ENCODE measurements at places on chromosomes 3 and 15. TPM values are rescaled to one million over a fixed set of nuclear protein-coding genes. Genes with fewer than 3 reads are reported as not detected.

B3GALNT1 gene
- 17.6 TPM for total RNA-seq

PAK6 gene
- total RNA-seq = 5.7 TPM

GABRR3 gene
- not detected for total RNA-seq

PRR23E gene
- total RNA-seq = not detected

ADGRG7 gene
- not detected for total RNA-seq

C3orf70 gene
- 4.1 TPM for total RNA-seq

KNG1 gene
- total RNA-seq = 0.14 TPM

MINAR1 gene
- 0.26 TPM for total RNA-seq

PRR20G gene
- total RNA-seq = not detected

- no peak for DNase-seq
- H3K4me3 ChIP-seq = no peak overlapping the region
- no peaks in the 10 kb centered on the region for H3K36me3 ChIP-seq
- no peaks in the 10 kb centered on the region for H3K4me1 ChIP-seq
Measured at GRCh38 chr3:161598639-161599038, 102.0 kb downstream of the OTOL1 start.

DNA sequence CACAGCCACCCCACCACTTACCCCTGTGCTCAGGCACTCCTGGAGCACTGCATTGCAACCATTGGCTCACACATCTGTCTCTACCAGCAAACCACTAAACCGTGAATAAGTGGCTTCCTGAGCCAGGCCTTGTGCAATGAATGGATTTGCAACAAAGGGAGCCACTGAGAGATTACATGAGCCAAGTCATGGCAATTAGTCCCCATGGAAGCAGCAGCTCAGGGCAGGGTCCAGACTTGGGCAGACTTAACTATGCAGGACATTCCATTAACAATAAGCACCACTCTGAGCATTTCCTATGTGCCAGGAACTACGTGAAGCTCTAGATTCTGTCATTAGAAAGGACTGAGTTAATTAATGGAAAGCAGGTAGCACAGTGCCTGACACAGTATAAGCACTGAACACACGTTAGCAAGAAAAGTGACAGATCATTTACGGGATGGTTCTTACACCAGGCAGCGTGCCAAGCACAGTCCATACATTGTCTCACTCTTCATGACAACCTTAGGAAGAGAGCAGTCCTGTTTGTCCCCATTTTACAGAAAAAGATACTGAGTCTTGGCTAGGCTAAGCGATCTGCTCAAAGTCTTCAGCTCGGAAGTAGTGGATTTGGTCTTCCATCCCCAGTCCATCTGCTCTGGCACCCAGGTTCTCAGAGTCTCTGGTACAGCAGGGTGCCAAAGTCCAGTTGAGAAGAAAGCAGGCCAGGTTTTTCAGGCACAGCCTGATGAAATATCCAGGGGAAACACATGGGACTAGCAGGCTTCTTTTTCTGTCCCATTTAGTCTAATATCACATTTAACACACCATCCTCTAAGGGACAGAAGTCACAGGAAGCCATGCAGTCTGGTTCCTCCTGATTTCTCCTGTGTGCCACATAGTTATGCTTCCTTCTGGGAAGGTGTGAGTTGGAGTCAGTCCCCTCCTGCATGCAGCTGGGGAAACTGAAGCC lies 44.1 kb downstream of the LIPC start:
- H3K27ac ChIP-seq = no peak overlapping the region
- no peaks in the 10 kb centered on the region for H3K36me3 ChIP-seq
- peaks cover 36% of the 10 kb centered on the region for H3K4me1 ChIP-seq
- H3K4me3 ChIP-seq = no peak overlapping the region
- DNase-seq = peak; percentile 36

- H3K36me3 ChIP-seq = no peaks in the 10 kb centered on the region
- no peaks in the 10 kb centered on the region for H3K27me3 ChIP-seq
- no peak overlapping the region for H3K27ac ChIP-seq
- H3K4me3 ChIP-seq = no peak overlapping the region
Measured at GRCh38 chr3:16136055-16136454, 38.4 kb upstream of the GALNT15 start.

GRCh38 chr3:159757341-159758060 lies 231.1 kb upstream of the IL12A start:
- H3K36me3 ChIP-seq = no peaks in the 10 kb centered on the region
- no peak for DNase-seq
- H3K27ac ChIP-seq = no peak overlapping the region

DNA sequence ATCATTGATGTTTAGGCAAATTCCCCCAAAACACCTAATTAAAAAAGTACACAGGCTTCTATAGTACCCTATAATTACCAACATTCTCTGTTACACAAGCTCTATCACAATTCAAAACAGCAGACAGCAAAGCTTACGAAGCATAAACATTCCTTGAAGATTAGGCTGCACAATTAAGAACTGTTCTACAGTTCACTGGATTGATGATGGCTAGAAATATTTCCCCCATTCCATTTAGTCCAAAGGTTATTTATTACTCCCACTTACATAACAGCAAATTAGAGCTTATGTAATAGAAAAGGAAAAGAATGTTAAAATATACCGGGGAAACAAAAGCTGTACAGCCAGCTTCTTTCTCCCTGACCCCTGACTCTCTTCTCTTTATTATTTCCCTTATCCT lies 49.3 kb downstream of the UACA start:
- no peaks in the 10 kb centered on the region for H3K36me3 ChIP-seq
- no peak overlapping the region for H3K4me3 ChIP-seq
- peaks cover 4% of the 10 kb centered on the region for H3K27me3 ChIP-seq
- H3K27ac ChIP-seq = peak overlapping the region; percentile 37
- DNase-seq = no peak

GRCh38 chr15:40930430-40931299 lies 1.5 kb downstream of the DLL4 start:
- H3K27ac ChIP-seq = no peak overlapping the region
- peaks cover 52% of the 10 kb centered on the region for H3K27me3 ChIP-seq
- H3K4me3 ChIP-seq = peak overlapping the region; percentile 63
- peaks cover 63% of the 10 kb centered on the region for H3K4me1 ChIP-seq

GRCh38 chr15:54810031-54810430 lies 386.7 kb downstream of the RSL24D1 start:
- H3K4me1 ChIP-seq = no peaks in the 10 kb centered on the region
- no peak overlapping the region for H3K27ac ChIP-seq
- no peaks in the 10 kb centered on the region for H3K36me3 ChIP-seq
- DNase-seq = no peak
- no peak overlapping the region for H3K4me3 ChIP-seq
- no peaks in the 10 kb centered on the region for H3K27me3 ChIP-seq

DNA sequence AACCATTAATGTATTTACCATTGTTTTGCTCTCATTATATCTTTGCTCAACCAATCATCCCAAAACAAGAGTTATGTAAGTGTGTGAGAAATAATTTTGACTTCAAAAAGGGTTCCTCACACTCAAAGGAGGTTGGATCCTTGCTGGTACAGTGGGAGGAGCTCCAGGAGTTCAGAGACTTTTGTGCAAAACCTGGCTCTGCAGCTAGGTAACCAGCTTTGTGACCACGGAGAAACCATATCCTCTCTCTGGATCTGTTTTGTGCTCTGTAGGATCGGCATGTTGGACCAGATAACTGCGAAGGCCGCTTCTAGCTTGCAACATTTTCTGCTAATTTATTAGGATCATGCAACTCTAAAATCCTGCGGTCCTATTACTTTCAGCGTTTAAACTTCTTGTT lies 128.6 kb upstream of the LIPC start:
- DNase-seq = no peak
- no peaks in the 10 kb centered on the region for H3K36me3 ChIP-seq
- H3K27ac ChIP-seq = no peak overlapping the region

DNA sequence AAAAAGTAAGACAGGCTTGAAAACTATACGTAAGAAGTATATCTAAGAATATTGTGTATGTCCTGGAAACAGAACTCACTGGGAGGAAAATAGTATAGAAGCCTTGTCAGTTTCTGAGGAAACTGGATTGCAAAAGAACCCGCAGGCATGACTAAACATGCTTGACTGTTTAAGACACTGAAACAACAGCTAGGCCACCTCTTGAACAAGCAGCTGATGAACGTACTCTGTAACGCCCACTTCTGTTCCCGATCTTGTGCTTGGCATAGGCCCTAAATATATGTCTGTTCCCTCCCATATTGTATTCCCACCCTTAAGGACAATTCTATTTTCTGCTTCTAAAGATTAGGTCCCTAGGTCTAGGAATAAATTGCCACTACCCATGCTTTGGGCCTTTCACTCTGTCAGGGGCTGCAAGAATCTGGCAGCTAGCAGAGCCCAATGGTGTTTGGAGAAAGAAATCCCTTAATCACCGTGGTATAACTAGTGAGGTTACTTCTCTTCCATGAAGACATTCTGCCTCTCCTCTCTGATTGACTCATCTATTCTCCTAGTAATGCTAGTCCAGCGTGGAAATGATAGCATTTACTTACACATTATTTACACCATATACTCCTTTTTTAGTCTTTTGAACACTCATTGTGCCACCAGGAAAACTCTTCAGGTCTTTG lies 46.2 kb downstream of the CD200 start:
- peak overlapping the region; percentile 32 for H3K27ac ChIP-seq
- peaks cover 31% of the 10 kb centered on the region for H3K4me1 ChIP-seq
- no peaks in the 10 kb centered on the region for H3K27me3 ChIP-seq
- H3K4me3 ChIP-seq = no peak overlapping the region

DNA sequence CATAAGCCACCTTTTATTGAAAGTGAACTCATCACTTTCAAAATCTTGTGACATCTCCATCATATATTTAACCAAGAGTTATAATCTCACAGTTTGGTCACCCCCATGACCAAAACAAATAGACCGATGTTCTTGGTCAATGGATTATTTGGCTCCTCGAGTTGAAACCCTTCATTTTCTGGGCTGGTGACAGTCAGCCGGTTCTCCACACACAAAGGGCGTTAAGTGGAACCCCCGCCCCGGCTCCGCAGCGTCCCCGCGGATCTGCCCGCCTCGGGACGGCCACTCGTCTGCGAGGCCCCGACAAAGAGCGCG lies 772 bp downstream of the TSPAN3 start:
- DNase-seq = no peak
- H3K4me1 ChIP-seq = peaks cover 42% of the 10 kb centered on the region
- H3K27me3 ChIP-seq = no peaks in the 10 kb centered on the region
- H3K36me3 ChIP-seq = no peaks in the 10 kb centered on the region

- DNase-seq = no peak
- H3K36me3 ChIP-seq = no peaks in the 10 kb centered on the region
- H3K4me3 ChIP-seq = no peak overlapping the region
- H3K27ac ChIP-seq = no peak overlapping the region
- H3K27me3 ChIP-seq = no peaks in the 10 kb centered on the region
Measured at GRCh38 chr3:115975796-115976195, 352.5 kb downstream of the GAP43 start.
